Left renal cortex interstitium (tissue), 4 donors: ENCODE measurements at places on chromosomes 4 and X.

GRCh38 chr4:133316909-133317308 is 167.8 kb downstream of the PCDH10 start:
- no peak for DNase-seq

GRCh38 chrX:104118765-104119164 is 6.4 kb downstream of the ZCCHC18 start:
- DNase-seq: no peak

- no peak for DNase-seq
Observed at GRCh38 chr4:18198653-18199052, 177.1 kb upstream of the LCORL start.

DNA sequence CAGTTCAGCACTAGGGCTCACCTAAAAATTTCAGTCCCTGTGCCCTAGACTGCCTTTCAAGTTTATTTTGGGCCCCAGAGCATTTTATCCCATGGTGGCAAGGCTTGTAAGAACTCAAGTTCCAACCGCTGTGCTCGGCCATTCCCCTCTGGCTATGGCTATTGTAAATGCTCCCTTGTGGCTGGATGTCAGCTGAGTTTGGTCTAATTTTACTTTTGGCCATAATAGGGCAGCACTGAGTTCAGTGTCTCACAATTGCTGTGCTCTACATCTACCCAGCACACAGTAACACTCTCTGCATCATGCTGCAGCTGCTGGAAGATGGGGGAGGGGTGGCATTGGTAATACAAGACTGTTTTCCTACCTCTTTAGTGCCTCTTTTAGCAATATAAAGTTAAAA is 210.8 kb upstream of the IRS4 start:
- DNase-seq: no peak

- DNase-seq: no peak
Observed at GRCh38 chr4:41427931-41428600, 109.9 kb upstream of the LIMCH1 start.

- no peak for DNase-seq
Observed at GRCh38 chrX:11531226-11531625, 134.5 kb downstream of the ARHGAP6 start.

DNA sequence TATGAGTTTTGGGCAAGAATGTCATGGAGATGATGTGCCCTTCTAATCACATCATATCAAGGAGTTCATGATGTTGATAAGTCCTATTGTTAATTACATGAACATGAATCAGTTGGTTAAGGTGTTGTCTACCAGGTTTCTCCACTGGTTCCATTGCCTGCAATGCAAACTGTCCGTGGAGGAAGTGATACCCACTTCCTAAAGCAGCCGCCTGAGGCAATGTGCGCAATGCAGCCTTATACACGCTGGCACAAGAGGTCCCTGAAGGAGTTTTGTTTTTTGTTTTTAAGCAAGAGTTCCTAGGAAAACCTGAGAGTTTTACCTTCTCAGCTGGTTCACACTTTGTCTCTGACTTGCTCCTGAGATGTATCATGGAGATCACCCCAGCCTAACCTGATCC is 5.9 kb upstream of the GPKOW start:
- no peak for DNase-seq

DNA sequence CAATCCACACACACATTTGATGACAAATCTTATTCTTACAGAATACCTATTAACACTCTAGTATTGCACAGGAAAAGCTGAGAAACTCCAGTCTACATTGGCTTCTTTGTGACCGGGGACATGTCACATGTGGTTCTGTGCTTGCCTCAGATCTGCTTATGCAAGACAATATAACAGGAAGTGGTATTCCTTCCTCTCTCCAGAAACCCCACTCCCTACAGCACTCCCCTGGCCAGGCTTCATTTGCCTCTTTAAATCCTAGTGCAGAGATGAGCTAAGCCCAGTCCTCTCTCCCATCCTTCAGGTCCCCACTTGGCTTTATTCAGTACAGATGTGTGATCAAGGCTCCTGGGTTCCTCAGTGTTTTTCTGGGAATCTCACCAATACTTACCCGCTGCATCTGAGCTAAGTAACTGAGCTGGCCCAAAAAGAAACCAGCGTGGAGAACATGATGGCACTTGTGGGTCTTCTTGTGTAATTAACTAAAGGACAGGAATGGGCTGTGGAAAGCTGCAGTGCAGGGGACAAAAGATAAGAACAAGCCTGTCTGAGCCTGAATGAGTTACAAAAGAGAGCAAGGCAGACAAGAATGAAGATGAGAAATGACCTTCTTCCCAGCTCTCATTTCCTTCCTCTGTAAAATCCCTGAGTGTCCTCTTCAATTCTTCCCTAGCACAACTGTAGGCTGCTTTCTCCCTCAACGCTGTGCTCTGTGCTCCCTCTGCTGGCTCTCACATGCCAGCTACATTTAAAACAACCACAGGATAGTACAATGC is 105.6 kb downstream of the HNRNPD start:
- DNase-seq: no peak

DNA sequence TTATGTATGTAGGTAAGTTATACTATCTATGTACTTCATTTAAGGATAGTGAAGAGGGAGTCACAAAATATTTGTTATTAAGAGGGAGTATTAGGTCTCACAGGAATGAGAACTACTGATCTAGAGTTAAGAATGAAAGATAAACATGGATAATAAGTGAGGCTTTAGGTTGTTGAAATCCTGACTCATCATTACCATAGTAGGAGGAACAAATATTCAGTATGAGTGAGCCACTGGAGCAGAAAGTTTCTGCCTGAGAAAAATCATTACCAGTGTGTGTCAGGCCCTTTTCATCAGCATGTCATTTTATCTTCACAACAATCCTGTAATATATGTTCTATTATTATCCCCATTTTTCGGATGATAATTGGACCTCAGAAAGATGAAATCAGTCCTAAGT is 27.2 kb upstream of the IGSF1 start:
- no peak for DNase-seq

- no peak for DNase-seq
Observed at GRCh38 chrX:57266275-57266674, 20.2 kb upstream of the FAAH2 start.

- DNase-seq: no peak
Observed at GRCh38 chr4:72112514-72113156, 80.8 kb downstream of the NPFFR2 start.

DNA sequence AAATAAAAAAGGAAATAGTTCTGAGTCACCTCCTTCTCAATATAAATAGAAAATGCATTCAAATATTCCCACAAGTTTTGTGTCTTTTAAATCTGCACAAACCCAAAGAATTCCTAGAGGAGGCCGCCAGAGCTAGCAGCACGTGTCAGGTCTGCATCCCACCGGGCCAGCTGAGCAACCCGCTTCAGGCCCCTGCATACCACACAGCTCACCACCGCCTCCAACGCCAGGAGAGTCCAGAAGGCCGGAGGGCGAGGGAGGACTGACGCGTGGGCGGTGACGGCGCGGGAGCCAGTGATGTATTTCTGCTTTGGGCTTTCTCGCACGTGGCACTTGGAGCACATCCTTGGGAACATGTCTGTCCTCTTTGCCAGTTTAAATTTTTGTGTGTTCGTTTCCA is 61.9 kb upstream of the CLDN34 start:
- no peak for DNase-seq

- DNase-seq: no peak
Observed at GRCh38 chr4:95255396-95256107, 293.2 kb downstream of the UNC5C start.

DNA sequence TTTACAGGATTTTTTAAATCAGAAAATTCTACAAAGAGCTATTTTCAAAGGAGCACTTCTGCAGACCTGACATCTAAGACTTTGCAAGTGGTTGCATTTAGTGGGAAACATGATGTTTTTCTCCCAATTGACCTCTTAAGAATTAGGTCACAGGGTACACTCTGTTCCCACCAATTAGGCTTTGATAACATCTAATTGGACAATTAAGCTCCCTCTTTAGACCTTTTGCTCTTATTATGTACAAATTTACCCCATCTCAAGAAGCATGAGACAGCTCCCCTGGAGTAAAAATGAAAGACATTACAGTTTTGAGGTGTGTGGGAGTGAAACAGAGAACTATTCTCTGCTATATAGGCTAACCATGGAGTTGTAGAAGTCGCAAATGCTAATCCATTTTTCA is 31.8 kb upstream of the AGA start:
- no peak for DNase-seq

DNA sequence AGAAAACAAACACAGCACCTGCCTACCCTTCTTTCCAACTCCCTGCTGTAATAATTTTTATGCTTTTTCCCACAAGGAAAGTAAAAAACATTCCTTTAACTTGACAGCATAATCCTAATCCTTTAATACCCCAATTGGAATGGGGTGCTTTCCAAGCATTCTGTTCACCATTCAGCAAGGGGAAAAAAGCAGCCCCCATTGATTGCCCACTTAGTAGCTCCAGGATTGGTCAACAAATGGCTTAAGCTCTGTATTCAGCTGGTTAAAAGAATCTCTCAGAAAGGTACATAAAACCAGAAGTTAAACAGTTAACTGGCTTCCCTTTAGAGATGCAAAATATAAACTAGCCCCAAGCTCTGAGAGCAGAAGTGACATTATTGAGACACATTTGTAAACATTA is 194.8 kb upstream of the ATOH1 start:
- no peak for DNase-seq

DNA sequence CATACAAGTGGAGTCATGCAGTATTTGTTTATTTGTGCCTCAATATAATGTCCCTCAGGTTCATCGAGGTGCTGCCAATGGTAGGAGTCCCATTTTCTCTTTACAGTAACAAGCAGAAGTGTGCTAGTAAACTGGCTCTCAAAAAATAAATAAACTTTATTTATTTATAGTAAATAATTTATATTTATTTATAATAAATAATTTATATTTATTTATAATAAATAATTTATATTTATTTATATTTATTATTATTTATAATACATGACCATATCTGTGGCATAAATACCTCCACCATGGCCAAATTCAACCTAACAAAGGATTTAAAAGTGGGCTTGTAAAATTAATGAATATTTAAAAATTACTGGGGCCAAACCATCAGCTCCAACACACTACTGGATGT is 464.9 kb upstream of the NWD2 start:
- no peak for DNase-seq

- no peak for DNase-seq
Observed at GRCh38 chrX:112147206-112147605, 64.6 kb upstream of the TRPC5 start.

- DNase-seq: no peak
Observed at GRCh38 chrX:153782313-153782712, 1.5 kb downstream of the SRPK3 start.

DNA sequence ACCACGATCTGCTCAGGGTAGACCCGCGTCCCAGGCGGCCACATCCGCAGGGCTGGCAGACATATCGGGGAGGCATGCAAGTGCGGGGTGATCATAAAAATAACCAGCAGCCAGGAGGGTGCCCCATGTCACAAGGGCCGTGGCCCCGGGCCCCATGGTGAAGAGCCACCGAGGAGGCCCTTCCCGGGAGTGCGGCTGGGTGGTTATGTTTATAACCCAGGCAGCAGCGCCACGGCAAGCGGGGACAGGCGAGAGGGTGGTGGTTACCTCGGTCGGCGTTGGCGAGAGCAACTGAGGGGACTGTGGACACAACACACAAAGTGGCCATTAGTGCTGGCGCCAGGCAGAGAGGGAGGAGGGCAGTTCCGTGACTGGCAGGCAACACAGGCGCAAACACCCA is 92.7 kb upstream of the AFAP1 start:
- DNase-seq: no peak

- no peak for DNase-seq
Observed at GRCh38 chrX:650811-651210, 20.2 kb downstream of the SHOX start.

- no peak for DNase-seq
Observed at GRCh38 chr4:72295966-72296557, 264.3 kb downstream of the NPFFR2 start.

DNA sequence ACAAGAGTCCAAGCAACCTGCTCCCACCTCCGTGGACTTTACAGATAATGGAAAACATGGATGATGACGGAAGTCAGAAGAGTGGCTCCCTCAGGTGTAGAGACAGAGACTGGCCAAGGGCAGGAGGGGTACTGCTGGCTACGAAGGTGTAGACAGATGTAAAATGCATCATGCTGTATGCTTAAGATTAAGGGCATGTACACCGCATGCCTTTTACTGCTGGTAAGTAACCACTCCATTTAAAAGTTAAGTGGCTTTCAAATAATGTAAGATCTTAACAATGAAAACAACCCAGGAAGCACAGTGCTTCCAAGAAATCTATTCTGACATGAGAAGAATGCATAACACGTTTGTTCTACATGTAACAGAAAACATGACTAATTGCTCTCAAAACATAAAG is 76.9 kb upstream of the FAM9B start:
- no peak for DNase-seq

DNA sequence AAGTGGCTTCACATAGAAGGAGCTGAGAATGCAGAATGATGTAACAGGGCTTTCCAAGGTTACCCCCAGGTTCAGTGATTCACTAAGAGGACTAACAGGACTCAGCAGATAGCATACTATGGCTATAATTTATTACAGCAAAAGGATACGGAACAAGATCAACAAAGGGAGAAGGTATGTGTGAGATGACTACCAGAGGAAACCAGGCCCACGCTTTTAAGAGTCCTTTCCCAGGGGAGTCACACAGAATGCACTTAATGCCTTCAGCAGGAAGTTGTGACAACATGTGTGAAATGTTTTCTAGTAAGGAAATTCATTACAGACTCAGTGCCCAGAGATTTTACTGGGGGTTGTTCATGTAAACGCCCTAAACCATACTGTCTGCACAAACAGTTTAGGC is 373.6 kb upstream of the MAGEB2 start:
- no peak for DNase-seq

DNA sequence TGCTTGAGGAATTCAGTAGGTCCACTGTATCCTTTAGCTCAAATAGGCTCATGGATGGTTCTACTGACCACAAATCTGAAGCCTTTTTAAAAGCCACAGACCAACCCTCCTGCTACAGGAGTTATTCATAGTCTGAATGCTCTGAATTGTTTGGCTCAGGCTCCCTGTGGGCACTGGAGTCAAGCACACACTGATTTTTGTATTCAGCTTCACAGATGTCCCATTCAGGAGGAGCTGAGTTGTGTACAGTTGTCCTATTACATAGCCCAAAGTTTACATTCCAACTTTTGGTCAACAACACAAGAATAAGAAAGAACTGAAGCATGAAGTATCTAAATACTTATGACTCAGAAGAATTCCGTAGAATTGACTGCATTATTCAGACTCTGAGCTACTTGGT is 243.9 kb downstream of the UNC5C start:
- no peak for DNase-seq

- DNase-seq: no peak
Observed at GRCh38 chr4:13766761-13767540, 139.4 kb upstream of the BOD1L1 start.
